ENCODE measurements at places on chromosomes 16 and 17. TPM values are rescaled to one million over a fixed set of nuclear protein-coding genes. Genes with fewer than 3 reads are reported as not detected.

RCVRN gene
- not detected for total RNA-seq

CD300E gene
- total RNA-seq: not detected

SLC12A3 gene
- total RNA-seq: not detected

CX3CL1 gene
- 5.8 TPM for total RNA-seq

ZNF18 gene
- 6.3 TPM for total RNA-seq

ABCC6 gene
- total RNA-seq: 0.09 TPM

C16orf96 gene
- not detected for total RNA-seq

CD7 gene
- not detected for total RNA-seq

AGRP gene
- total RNA-seq: not detected

EPOP gene
- 3.1 TPM for total RNA-seq

PLXDC1 gene
- not detected for total RNA-seq

MAP1LC3B gene
- total RNA-seq: 27.0 TPM

FBXO39 gene
- 0.56 TPM for total RNA-seq

TAC4 gene
- total RNA-seq: not detected

AANAT gene
- not detected for total RNA-seq

CTRL gene
- 0.45 TPM for total RNA-seq

TMEM11 gene
- total RNA-seq: 18.3 TPM

SMIM36 gene
- not detected for total RNA-seq

VASN gene
- total RNA-seq: 4.0 TPM

KRTAP9-8 gene
- total RNA-seq: not detected

PRR35 gene
- not detected for total RNA-seq

ASPHD1 gene
- 1.2 TPM for total RNA-seq
